Left renal pelvis (tissue), 4 donors: ENCODE measurements at places on chromosomes 12 and 14. TPM values are rescaled to one million over a fixed set of nuclear protein-coding genes. Genes with fewer than 3 reads are reported as not detected.

OTOGL gene
- polyA plus RNA-seq = 0.66 TPM

TAS2R42 gene
- polyA plus RNA-seq = not detected

ABHD12B gene
- 0.32 TPM for polyA plus RNA-seq

RPGRIP1 gene
- 0.56 TPM for polyA plus RNA-seq

IL22 gene
- not detected for polyA plus RNA-seq

DNA sequence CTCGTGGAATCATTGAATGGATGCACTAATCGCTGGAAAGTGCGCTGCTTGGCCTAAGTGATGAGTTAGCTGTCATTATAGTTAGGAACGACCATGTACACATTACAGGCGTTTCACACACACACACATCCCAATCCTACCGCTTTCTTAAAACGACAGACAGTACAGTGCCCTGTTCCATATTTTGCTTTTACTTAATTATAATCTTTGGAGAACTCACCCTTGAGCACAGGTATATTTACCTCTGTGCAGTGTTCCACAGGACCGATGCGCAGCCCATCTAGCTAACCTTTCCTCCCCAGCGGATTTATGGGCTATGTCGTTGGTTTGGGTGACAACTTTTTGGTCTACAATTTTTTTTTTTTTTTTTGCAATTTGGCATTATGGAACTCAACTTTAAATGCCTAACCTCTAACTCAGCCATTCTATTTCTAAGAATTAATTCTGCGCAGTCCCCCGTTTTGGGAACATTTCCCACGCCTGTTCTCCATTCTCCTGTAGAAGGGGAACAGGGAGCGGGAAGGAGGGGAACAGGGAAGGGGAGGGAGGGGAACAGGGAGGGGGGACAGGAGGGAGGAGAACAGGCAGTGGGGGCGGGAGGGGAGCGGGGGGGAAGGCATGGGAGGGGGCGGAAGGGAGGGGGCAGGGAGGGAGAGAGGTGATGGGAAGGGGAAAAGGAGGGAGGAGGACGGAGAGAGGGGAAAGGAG lies 663 bp upstream of the ULK1 start:
- peak; percentile 27 for DNase-seq

DNA sequence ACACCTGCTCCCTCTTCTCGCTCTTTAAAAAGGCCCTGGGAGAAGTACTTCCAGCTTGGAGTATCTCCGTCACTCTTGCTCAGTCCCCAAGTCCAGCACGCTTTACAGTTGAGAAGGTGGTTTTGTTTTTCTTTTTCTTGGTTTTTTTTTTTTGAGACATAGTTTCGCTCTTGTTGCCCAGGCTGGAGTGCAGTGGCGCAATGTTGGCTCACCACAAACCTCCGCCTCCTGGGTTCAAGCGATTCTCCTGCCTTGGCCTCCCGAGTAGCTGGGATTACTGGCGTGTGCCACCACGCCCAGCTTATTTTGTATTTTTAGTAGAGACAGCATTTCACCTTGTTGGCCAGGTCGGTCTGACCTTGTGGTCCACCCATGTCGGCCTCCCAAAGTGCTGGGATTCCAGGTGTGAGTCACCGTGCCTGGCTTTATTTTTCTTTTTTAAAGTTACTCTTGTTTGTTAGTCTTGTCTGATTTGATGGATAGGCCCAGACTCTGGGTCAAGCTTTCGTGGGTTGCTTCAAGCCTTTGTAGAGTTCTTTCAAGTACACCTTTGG lies 1.9 kb downstream of the TDRD9 start:
- DNase-seq = no peak

SRSF5 gene
- polyA plus RNA-seq = 490 TPM

GRCh38 chr14:75454963-75455546 lies 27.2 kb downstream of the JDP2 start:
- no peak for DNase-seq
